ENCODE measurements at places on chromosomes 13 and 19.

DNA sequence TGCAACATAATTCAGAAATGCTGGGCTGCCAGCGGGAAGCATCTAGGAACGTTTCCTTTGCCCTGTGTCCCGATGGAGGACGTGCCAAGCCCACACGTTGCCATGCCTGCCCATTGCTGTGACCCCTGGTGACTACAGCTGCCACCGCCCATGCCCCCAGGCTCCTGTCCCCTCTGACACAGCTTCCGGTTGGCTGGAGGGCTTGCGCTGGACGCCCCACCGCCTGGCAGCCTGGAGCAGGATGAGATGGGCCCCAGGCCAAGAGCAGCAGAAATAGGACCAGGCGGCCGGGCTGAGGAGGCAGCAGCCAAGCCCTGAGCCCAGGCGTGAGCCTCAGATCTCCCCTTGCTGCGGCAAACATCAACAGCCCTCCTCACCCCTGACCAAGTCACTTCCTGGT is 125.9 kb downstream of the COL4A2 start:
- DNase-seq = no peak

DNA sequence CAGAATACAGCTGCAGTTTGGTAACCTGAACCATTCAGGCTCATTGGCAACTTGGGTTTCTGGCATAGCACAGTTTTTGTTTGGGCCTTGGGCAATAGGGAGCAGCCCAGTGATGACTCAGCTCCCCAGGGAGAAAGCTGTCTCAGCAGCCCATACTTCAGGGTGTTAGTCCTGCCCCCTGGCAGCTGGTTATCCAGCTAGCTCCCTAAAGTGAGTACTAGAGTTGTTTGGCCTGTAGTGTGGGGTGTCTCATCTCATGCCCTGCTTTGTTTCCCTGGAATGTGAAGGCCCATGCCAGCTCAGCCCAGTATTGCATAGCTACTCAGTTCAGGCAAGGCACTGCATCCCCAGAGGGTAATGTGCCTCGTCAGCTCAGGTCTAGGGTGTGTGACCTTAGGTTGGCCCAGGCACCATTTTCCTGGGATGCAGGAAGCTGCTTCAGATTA is 18.2 kb upstream of the ZNF543 start:
- no peak for DNase-seq

- no peak for DNase-seq
Measured at GRCh38 chr19:45745606-45746005, 12.4 kb downstream of the MEIOSIN start.

DNA sequence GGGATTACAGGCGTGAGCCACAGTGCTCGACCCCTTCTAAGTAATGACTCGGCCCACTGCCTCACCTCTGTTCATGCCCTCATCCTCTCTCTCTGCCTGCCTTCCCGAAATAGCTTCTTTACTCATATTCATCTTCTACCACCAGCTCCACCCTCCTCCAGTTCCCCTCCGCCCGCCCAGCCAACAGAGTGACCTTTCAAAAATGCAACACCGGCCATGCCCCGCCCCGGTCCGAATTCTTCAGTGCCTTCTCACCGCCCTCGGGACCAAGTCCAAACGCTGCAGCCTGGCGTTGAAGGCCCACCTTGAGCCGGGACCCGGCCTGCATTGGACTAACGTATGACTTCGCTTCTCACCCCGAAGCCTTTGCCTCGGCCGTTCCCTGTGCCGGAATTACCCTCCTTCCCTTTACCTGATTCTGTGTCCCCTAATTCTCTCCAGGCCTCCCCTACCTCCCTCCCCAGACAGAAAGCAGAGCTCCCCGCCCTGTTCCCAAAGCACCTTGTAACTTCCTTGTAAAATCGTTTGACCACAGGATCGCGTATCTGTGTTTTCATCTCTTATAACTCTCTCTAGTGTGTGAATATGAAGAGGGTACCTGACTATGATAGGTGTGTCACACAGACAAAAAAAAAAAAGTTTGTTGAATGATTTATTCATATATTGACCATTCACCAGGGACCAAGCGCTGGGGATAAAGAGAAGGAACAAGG is 8.1 kb upstream of the MUC16 start:
- no peak for DNase-seq

DNA sequence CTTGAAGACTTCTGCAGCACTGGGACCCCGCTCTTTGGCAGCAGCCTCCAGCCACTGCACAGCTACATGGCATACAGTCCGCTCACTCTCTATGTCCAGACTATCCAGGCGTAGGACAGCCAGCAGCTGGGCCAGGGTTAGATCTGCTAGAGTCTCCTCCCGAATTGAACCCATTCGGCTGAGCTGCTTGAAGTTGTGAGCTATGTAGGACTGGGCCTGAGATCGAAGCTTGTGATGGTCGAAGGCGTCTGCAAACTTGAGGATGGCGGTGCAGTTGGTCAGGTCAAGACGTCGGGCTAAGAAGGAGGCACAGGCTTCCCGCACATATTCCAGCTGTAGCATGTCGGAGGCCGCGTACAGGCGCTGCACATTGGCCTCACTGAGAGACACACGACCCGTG is 900 bp downstream of the KBTBD7 start:
- no peak for DNase-seq
